ENCODE measurements at places on chromosomes 13 and 19.

DNA sequence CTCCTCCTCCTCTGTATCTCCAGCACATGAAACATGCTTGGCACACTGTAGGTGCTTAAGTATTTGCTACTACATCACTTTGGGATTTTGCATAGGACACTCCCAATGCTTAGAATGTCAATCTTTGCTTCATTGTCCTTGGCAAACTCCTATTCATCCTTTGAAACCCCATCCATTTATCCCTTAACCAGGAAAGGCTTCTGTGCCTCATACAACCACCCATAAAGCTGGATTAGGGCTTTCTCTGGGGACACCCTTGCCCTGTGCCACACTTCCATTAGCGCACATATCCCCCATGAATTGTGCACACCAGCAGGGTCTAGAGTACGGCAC lies 5.8 kb upstream of the EPS8L1 start:
- DNase-seq: no peak

DNA sequence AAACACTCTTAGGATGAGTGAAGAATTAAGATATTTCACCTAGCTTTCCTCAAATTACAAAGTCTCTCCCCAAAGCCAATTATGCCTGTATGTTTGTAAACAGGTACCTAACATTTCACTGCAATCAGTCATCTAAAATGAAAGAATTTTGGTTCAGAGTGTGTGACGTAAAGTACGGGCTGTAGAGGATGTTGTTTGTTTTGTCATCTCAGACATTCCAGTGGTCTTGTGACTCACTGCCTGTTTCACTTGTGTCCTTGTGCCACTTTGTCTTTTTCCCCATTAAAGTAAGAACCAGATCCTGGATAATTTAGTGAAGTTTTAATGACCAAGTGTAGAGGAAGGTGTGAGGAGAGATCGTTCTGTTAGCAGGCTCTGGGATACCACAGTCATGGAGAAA lies 28.6 kb upstream of the EID2 start:
- DNase-seq: no peak

DNA sequence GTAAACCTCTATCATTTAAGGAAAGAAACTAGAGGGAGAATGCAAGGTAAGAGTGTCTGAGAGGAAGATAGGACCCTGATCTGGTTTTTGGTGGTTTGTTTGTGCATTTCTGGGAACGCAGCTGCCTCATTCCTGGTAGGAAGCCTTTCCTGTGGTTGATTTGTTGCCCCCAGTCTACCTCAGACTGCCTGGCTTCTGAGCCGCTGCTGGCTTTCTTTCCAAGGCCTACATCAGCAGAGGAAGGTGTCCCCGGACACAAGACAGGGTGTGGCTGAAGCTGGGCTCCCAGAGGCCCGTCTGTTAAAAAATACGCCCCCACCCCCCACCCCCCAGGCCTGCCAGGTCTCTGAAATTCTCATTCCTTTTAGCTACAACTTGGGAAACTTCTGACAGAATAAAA lies 42.6 kb downstream of the C13orf42 start:
- no peak for DNase-seq

DNA sequence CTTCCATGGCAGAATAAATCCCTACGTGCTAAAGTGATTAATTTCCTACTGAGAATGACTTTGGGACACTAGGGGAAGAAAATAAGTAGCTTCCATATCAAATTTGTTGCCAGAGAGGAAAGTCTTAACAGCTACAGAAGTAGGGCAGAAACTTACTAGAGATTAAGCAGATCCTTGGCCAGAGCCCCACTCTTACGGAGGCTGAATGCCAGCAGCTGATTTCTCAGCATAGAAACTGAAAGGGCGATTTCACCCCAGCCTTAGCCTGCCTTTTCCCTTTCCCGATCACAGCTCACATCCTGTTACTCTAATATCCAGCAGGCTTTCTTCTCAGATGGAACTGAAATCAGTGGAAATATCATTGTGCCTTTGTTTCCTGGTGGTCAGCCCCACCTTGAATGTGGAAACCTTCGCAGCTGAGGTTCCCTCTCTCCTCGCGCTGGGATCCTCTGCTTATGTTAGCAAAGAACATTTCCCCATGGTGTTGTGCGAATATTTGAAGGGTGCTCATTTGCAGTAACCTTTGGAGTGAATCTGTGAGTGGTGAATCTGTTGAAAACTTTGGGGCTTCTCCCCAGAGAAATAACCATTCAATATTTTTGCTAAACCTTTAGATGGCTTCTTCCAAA lies 8.4 kb downstream of the FAM124A start:
- DNase-seq: no peak

GRCh38 chr19:52140032-52140710 lies 433 bp upstream of the ZNF616 start:
- DNase-seq: no peak

GRCh38 chr19:20565321-20566018 lies at the start of gene ZNF737:
ZNF737 (minus strand) TSS chr19:20565781; CDS start chr19:20565640, 141 bp downstream.
- peak; percentile 77 for DNase-seq

DNA sequence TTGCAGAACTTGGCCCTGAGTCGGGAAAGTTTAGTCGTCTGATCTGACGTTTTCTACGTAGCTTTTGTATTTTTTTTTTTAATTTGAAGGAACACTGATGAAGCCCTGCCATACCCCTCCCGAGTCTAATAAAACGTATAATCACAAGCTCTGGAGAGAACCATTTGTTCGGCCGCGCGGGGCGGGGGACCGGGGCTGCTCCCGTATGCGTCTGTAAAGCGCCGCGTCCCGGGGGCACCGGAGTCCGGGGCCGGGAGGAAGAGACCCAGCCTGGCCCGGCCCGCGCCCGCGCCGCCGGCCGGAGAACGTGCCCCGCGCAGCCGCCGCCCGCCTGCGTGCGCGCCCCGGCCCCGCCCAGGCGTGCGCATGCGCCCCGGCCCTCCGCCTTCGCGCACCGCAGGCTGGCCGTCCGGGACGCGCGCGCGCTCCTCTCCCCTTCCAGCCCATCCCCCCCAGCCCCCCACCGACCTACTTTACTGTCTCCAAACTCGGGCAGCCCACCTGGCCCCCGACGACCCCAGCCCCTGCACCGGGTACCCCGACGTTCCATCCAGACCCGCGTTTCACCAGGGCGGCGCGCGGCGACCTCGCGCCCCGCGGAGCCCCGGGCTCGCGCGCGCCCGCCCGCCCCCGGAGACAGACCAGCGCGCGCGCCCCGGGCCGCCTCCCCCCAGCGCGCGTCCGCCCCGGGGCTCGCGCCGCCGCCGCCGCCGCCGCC lies 785 bp upstream of the USF2 start:
- DNase-seq: peak; percentile 91

DNA sequence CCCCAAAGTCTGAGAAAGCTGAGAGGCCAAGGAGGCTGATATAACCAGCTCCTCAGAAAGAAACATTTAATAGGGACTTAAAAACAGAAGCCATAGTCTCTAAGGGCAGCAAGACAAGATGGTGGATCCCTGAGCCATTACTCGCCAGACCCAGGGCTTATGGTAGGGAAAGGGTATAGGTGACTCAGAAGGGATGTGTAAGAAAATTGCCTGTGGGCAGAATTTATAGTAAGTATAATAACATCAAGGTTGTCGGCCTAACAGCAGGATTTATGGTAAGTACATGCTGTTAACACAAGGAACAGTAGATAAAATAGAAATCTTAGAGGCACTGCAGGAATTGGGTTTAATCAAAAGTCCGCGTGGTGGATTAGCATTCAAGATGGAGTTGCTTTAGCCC lies 14.7 kb downstream of the KBTBD6 start:
- DNase-seq: no peak

GRCh38 chr19:31890230-31890629 lies 455.2 kb upstream of the ZNF507 start:
- DNase-seq: no peak

DNA sequence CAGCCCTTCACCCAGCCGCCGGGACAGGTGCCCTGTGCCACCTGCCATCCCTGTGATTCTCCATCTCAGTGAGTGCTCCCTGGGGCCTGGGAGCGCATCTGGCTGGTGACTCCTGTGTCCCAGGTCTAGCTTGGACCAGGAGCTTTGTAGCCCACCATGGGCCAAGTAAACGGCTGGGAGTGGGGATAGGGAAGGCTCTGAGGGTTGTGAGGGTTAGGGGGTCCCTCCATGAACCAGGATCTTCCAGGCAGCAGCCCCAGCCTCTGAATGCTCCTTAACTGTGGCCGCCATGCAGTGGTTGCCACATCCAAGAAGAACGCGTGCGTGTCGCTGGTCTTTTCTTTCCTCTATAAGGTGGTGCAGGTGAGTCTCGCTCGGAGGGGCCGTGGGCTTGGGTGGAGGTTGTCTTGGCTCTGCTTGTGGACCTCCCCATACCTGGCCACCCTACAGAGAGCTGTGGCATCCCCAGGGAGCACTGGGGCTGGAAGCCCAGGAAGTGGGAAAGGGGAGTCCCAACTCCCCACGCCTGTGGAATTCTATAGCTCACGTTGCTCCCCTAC lies 8.4 kb downstream of the AP1M1 start:
- DNase-seq: no peak

GRCh38 chr19:8988204-8988603 lies 22.0 kb downstream of the MUC16 start:
- no peak for DNase-seq

DNA sequence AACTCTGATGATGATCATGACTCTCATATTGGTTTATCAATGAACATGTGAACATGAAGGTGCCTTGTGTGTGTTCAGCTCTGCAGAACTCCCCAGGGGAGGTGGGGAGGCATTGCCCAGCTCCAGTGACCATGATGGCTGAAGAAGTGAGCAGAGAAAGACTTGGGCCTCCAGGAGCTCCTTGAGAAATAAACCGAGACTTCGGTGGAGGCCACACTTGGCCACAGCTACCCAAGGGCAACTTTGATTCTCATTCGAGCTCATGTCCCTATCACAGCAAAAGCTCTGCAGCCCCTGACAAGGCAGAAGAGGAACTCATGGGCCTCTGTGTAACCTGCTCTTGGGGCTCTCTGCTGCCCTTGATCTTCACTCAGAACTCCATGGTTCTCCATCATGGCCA lies 44.1 kb upstream of the ZNF536 start:
- no peak for DNase-seq

GRCh38 chr13:99237981-99238662 lies 20.1 kb downstream of the GPR18 start:
- DNase-seq: no peak

GRCh38 chr13:27534108-27534980 lies 84.0 kb upstream of the MTIF3 start:
- no peak for DNase-seq

DNA sequence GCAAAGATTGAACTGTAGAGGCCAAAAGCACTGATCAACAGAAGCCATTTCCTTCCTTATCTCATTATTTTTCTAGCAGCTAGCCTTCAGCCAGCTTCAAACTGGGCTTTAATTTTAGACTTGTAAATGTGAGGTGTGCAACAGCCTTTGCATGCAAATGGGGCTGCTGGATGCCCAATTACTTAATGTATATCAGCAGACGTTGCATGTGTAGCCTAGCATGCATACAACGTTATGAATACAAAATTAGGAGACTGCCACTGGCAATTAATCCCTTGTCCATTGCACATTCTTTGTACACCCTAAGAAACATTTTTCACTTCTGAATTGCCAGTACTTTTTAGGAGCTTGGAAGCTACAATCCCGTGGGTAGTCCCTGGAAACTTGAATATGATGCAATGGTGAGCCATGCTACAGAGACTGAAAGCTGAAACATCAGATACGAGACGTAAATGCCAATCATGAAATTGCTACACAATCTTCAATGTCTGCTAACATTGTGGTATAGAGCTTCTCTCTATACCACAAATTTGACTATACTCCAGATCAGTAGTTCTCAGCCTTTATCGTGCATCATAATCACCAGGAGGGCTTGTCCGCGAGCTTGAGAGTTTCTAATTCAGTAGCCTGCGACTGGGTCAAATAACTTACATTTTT lies 20.2 kb downstream of the EPSTI1 start:
- no peak for DNase-seq

DNA sequence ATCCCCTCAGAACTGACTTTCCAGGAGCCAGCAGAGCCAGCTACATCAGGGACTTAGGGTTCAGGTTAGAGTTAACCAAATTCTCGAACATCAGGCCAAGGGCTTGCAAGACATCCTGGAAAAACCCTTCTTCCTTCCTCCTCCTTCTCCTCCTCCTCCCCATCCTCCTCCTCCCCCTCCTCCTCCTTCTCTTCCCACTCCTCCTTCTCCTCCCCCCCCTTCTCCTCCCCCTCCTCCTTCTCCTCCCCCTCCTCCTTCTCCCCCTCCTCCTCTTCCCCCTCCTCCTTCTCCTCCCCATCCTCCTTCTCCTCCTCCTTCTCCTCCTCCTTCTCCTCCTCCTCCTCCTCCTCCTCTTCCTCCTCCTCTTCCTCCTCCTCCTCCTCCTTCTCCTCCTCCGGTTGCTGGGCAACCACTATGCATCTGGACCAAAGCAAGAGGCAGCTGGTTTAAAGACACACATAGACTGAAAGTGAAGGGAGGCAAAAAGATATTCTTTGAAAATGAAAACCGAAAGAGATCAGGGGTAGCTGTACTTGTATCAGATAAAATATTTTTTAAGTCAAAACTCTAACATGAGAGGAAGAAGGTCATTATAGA lies 5.9 kb upstream of the CCL25 start:
- DNase-seq: no peak

DNA sequence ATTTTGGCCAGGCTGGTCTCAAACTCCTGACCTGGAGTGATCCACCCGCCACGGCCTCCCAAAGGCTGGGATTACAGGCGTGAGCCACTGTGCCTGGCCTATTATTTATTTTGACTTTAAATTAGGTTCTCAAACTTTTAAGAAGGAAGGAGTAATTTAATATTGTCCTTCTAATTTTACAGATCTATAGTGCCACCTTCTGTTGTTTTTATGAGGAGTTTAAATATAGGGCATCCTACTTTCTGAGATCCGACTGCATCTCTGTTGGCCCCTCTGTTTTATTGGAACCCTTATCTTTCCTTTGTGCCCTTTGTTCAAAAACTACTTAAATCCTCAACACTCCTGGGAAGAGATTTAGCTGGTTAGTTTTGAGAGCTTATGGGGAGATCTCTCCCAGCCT lies 25.4 kb upstream of the ZMYM5 start:
- no peak for DNase-seq

- peak; percentile 68 for DNase-seq
Observed at GRCh38 chr13:99176309-99177276, 24.1 kb upstream of the UBAC2 start.

DNA sequence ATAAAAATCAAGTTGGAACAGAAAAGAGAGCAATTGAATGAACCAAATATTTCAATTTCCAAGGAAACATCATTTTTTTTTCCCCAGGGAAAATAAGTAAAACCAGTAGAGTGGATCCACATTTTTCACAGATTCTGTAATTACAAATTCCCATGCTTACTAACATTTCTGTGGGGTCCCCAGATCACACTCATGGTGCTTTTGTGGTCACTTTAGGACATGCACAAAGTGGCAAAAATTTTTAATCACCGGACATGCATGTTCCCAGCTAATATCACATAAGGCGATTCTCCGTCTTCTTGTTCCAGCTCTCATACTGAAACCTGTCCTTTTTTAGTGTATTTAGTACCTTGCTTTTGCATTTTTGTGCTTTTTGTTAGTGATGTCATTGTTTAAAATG lies 748.2 kb upstream of the SLITRK1 start:
- no peak for DNase-seq

GRCh38 chr13:102772042-102772425 lies 1.6 kb downstream of the TEX30 start:
- DNase-seq: no peak

Data from D721Med (cell line).